Naive B cell (primary cell): ENCODE measurements at places on chromosomes 12 and 14. TPM values are rescaled to one million over a fixed set of nuclear protein-coding genes. Genes with fewer than 3 reads are reported as not detected.

- DNase-seq = no peak
Observed at GRCh38 chr12:116958402-116959197, 47.9 kb downstream of the FBXW8 start.

DNA sequence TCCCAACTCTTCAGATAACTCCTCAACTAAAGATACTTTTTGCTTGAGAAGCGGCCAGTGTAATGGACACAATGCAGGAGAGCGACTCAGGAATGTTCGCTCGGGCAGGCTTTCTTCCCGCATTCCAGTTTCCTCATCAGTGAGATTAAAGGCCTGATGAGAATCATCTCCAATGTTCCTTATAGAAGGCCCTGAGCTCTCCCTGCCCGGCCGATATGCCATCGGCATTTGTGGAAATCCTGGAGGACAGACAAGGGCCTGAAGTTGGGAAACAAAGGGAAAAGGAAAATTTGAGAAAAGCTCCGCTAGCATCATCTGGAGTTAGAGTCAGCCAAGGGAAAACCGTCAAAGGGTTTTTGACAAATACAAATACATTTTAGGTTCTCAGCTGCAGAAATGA is 38.0 kb upstream of the FOXN3 start:
- no peak for DNase-seq

GRCh38 chr12:26037615-26038220 is 79.2 kb downstream of the RASSF8 start:
- DNase-seq = no peak

- DNase-seq = peak; percentile 46
Observed at GRCh38 chr12:54749191-54749818, 101.1 kb upstream of the DCD start.

DNA sequence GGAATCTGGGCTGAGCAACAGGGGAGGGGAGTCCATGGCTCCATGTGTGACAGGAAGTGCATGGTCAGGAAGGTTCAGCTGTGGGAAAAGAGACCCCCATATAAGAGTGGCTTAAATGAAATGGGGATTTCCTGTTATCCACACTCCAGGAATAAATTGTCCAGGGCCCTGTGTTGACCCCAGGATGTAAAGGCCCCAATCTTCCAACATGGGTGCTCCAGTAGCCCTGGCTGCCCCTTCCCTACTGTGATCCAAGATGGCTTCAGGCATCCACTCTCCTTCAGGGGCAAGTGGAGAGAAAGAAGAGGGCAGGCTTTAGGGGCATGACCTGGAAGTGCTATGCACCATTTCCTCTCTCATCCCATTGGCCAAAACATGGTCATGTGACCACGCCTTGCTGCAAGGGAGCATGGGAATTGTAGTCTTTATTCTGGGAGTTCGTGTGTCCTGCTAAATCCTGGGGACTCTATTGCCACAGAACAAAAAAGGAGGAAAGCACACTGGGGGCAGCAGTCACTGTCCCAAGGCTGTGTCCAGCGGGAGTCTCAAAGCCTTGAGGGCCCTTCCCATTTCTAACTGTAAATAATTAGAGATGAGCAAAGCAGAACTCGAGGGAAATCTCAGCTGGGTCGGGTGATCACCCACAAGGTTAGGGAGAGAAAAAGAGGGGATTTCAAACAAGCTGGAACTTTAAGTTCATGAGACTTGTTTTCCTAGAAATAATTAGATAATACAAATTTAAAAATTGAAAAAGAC is 289.2 kb downstream of the ADGRD1 start:
- DNase-seq = no peak

- DNase-seq = no peak
Observed at GRCh38 chr12:53481939-53482586, 17.2 kb downstream of the MAP3K12 start.

DNA sequence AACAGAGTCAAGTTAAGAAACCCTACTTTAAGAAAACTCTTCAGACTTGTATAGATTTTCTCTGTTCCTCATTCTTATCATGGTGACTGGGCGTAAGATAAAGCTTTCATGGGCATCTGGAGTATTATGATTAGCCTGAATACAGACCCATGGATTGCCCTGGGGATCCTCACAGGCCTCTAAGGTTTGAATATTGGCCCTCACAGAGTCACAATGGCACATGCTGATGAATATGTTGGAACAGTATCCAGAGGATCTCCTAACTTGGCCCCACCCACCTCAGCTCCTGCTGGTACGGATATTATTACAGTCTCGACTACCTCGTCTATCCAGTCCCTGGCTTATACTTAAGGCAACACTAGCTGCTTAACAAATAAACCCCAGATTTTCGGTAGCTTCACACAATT is 8.1 kb downstream of the OSBPL8 start:
- DNase-seq = peak; percentile 13

GRCh38 chr14:85254711-85255110 is 275.2 kb upstream of the FLRT2 start:
- DNase-seq = no peak

DNA sequence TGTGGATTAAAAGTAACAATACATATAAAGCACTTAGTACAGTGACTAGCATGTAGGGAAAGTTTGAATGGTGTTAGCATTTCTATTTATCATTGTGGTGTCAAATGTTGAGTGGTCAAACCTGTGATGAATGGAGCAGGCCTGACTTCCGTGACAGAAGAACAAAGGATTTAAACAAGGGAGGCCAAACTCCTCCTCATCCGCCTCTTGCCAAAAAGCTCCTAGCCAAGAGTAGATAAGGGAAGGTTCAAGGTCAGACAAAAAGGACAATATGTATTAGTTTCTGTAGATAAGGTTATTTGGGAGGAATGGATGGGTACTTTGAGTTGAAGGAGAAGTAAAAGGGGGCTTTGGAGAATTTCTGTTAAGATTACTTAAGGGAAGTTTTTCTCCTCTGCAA is 6.5 kb downstream of the RNASE7 start:
- DNase-seq = no peak

- DNase-seq = no peak
Observed at GRCh38 chr12:9122091-9122609, 6.4 kb upstream of the A2M start.

GRCh38 chr12:76782526-76782925 is 18.6 kb downstream of the ZDHHC17 start:
- no peak for DNase-seq

- DNase-seq = no peak
Observed at GRCh38 chr12:88684610-88685009, 104.3 kb upstream of the KITLG start.

DNA sequence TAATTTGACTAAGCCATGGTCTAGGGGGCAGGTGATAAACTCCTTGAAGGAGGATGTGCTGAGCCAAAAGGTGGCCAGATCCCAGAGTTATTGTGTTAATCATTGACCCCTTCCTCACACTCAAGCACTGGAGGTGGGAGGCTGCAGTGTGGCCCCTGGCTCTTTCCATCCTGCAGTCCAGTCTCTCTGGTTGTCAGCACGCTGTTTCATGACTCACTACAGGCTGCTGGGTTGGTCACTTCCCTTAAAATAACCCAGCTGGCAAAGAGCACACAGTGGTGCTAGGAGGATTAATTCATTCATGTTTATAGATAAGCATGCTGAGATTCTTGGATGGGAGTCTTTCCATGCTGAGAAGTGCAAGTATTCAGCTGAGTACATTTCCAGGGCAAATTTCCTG is 228.9 kb downstream of the ANO2 start:
- DNase-seq = no peak

DNA sequence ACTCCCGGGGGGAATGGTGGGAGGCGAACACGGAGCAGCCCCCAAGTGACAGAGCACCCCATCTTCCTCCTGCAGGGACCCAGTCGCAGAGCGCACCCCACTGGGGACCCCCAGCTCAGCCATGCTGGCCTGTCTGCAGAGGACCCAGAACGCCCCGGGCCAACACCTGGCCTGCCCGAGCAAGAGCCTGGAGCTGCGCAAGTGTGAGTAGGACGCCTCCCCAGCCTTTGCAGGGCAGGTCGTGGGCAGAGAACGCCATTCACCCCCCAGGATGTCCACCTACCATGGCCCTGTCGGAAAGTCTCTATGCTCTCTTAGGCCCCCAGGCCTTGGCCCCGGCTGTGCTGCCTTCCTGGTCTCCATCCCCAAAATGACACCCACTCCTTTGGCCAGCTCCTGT is 30.4 kb downstream of the FAM222A start:
- DNase-seq = no peak

- DNase-seq = no peak
Observed at GRCh38 chr12:82874945-82875344, 188.2 kb downstream of the TMTC2 start.

GRCh38 chr14:105374389-105374788 is 23.9 kb upstream of the TEX22 start:
- no peak for DNase-seq

DNA sequence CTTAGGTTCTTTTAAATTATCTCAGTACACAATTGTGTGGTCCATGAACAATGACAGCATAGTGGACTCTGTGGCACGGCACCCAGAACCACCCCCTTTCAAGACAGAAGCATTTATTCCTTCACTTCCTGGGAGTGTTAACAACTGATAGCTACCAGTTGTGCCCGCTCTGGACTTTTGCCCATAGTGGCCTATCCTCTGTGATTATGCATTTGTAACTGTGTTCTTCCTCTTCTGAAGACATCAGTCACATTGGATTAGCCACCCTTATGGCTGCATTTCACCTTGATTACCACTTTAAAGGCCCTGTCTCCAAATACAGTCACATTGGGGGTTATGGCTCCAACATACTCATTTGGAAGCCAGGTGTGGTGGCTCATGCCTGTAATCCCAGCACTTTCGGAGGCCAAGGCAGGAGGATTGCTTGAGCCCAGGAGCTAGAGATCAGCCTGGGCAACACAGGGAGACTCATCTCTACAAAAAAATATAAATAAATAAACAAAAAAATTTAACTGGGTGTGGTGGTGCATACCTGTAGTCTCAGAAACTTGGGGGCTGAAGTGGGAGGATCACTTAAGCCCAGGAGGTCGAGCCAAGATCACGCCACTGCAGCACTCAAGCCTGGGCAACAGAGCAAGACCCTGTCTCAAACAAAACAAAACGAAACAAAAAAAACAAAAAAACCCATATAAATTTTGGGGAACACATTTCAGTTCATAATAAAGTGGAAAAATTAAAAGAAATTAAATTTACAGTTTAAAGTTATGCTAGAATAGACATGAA is 27.6 kb upstream of the PHC1 start:
- DNase-seq = no peak

- no peak for DNase-seq
Observed at GRCh38 chr12:81502912-81503695, 256.0 kb downstream of the PPFIA2 start.

DNA sequence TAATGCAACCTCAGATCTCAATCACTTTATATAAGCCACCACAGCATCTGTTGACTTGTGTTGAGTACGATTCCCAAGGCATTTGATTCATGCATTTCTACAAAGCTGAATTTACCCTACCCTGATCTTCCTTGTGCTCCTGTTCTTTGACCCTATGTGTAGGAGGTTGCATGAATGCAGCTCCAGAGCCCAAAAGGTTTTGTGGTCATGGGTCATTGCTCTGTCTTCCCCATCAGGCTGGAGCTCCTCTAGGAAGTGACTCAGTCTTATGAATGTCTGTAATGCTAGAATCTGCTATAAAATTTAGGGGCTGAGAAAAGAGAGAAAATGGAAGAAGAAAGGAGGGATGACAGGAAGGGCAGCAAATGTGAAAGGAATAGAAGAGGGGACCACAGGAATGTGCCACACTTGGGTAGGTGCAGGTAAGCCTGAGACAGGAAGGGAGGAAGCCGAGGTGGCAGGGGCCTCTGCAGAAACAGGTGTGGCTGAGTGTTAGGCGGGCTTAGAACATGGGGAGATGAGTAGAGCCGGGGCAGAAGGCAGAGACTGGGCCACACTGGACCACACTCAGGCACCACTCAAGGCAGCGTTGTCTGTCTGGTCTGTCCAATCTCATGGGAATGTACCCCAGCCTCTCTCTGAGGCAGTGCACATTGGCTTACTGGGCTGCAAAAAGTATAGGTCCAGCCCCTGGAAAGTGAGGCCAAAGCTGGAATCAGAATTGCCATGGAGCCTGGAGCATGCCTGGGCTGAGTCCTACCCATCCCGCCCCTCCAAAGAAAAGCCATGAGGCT is 334.1 kb downstream of the BCL11B start:
- DNase-seq = no peak

GRCh38 chr12:79559591-79559990 is 131.2 kb downstream of the PAWR start:
- DNase-seq = no peak

GRCh38 chr12:49330032-49330619 is 6.9 kb downstream of the C1QL4 start:
- DNase-seq = no peak

DNA sequence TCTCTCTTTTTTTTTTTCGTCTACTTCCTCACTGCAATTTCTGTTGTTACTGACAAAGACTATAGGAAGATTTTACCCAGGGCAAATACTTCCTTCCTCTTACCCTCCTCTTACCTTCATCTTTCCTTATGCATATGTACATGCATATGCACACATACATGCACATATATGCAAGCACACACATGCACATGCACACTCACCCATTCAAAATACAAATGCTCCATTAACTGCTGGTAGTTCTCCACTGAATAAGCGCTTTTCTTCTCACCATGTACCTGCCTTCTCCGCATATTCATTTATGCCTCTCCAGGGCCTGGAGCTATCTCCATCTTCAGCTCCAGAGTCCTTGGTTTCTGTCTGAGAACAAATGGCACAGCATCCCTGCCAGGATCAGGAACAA is 632 bp downstream of the C12orf54 start:
- DNase-seq = no peak

- DNase-seq = no peak
Observed at GRCh38 chr14:23608454-23608853, 27.7 kb upstream of the DHRS2 start.

- DNase-seq = no peak
Observed at GRCh38 chr14:59276235-59276634, 87.8 kb downstream of the DAAM1 start.

HCAR3 gene
- polyA plus RNA-seq = 0.45 TPM

CELA1 gene
- polyA plus RNA-seq = not detected

RND1 gene
- polyA plus RNA-seq = 2.9 TPM

ADGRD1 gene
- polyA plus RNA-seq = 0.26 TPM

KSR2 gene
- polyA plus RNA-seq = not detected

DPPA3 gene
- not detected for polyA plus RNA-seq

RPGRIP1 gene
- 0.26 TPM for polyA plus RNA-seq

CMA1 gene
- polyA plus RNA-seq = not detected

BHLHE41 gene
- 5.7 TPM for polyA plus RNA-seq

ZDHHC22 gene
- polyA plus RNA-seq = not detected

DBX2 gene
- not detected for polyA plus RNA-seq

PLEKHD1 gene
- polyA plus RNA-seq = 0.07 TPM

PMEL gene
- not detected for polyA plus RNA-seq
